Body of pancreas (tissue), 4 donors: ENCODE measurements at places on chromosomes 4 and X.

- no peak for DNase-seq
Measured at GRCh38 chr4:121654738-121655137, 42.0 kb downstream of the ANXA5 start.

DNA sequence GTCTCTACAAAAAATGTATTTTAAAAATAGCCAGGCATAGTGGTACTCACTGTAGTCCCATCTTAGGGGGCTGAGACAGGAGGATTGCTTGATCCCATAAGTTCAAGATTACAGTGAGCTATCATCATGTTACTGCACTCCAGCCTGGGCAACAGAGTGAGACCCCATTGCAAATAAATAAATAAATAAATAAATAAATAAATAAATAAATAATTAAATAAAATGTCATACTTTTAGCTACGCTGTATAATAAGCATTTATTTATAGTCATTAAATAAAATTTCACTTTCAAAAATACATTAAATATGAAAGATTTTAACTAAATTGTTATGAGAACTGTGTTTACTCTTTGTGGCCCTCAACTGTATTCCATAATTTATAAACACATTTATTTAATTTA lies 1124.2 kb downstream of the PCDH7 start:
- DNase-seq, result no peak

- DNase-seq, result no peak
Measured at GRCh38 chr4:115515366-115515765, 401.9 kb upstream of the NDST4 start.

- DNase-seq, result no peak
Measured at GRCh38 chr4:108683479-108683878, 33.1 kb downstream of the OSTC start.
